ENCODE measurements at places on chromosomes 6 and 20.
A peak's percentile ranks its signal among the peaks of the same experiment; 100 is the strongest.

GRCh38 chr20:49045440-49046086 lies 549 bp upstream of the CSE1L start:
- DNase-seq: no peak

DNA sequence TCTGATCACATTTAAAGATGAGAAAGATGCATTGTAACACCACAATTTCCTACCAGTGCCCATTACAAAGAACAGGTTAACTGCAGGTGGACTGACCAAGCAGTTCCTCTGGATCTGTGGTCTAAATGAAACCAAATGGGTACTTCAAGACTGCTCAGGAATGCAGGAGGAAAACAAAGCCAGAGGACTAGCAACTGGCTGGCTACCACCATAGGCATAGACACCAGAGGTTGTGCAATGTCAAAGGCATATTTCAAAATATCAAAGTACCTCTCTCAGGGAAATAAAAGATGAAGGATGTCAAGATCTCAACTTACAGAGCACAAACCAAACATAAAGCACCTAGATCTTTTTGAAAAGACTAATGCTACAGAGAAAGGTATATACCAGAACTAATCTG lies 65.5 kb downstream of the GMDS start:
- no peak for DNase-seq

- peak; percentile 99 for DNase-seq
These were observed 18.1 kb downstream of the TUBB2B start for GRCh38 chr6:3209114-3210023.

GRCh38 chr20:49825521-49826033 lies 12.9 kb downstream of the SLC9A8 start:
- peak; percentile 58 for DNase-seq

DNA sequence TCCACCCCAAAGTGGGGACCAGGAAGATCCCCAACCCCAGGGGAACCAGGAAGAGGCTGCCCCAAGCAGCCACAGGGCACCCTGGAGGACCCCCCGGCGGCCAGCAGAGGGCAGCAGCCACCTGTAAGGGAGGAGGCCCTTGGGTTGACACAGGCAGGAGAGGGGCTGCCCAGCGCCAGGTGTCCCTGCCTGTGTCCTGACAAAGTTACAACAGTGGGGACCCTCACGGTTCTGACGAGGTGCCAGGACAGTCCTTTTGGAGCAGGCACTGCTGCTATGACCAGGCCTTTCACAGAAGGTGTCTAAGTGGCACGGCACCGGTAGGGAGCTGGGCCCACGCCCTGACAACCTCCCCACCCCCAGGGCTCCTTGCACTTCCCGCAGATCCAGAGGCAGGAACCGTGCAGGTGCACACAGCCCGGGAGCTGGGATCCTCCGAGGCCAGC lies 176.7 kb downstream of the BMP7 start:
- DNase-seq: peak; percentile 19

- DNase-seq: no peak
These were observed 37.8 kb downstream of the PPP1R16B start for GRCh38 chr20:38843346-38843745.

GRCh38 chr20:33460711-33461110 lies 17.1 kb upstream of the SNTA1 start:
- peak; percentile 38 for DNase-seq

GRCh38 chr20:16922834-16923233 lies 174.7 kb downstream of the OTOR start:
- peak; percentile 85 for DNase-seq

GRCh38 chr20:3405139-3405538 lies 2.3 kb downstream of the DNAAF9 start:
- peak; percentile 85 for DNase-seq

DNA sequence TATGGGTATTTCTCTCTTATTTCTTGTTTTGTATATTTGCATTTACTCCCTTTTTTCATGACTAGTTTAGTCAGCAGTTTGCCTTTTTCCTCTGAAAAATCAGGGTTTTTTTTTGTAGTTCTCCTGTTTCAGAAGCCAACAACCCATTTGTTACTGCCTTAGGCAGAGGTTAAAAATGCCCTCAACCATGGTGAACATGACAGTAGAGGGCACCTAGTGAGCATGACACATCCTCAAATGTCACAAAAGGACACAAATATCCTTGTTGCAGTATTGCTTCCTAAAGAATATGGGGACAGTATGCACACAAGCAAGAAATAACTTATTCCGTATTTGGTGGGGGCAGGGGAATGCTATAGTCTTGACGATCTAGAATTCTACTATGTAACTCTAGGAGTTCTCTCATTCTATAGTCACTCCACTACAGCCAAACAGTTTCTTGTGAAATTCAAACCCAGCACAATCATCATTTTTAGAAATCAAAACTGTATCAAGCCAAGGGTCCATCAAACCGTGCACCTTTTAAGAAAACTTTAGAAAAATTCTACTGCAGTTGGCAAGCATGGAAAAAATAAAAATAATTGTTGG lies 47.0 kb downstream of the GOPC start:
- DNase-seq: peak; percentile 28

DNA sequence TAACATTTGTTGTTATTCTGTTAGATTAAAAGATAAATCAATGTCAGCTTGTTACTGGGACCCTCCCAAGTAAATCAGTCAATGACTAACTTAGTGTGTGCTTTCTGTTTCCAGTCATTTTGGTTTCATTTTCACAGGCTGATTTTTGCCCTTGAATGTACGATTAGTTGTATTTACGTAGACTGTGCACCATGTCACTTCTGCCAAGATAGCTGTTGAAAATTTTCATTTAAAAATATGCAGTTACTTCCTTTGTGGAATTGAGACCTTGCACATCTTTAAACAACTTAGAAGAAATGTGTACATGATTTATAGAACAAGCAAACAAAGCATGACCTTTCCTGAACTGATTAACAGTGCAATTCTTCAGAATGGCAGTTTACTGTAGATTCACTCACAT lies 944.8 kb upstream of the CITED2 start:
- DNase-seq: no peak

- peak; percentile 13 for DNase-seq
These were observed 23.3 kb downstream of the NAPB start for GRCh38 chr20:23397961-23398360.

- peak; percentile 65 for DNase-seq
These were observed 69.9 kb downstream of the HACE1 start for GRCh38 chr6:104789770-104790190.

GRCh38 chr6:87944541-87944954 lies 103.1 kb upstream of the SPACA1 start:
- peak; percentile 100 for DNase-seq

- peak; percentile 43 for DNase-seq
These were observed 93.2 kb downstream of the DLGAP4 start for GRCh38 chr20:36399147-36399968.

GRCh38 chr6:15077961-15078360 lies 167.9 kb upstream of the JARID2 start:
- DNase-seq: no peak

DNA sequence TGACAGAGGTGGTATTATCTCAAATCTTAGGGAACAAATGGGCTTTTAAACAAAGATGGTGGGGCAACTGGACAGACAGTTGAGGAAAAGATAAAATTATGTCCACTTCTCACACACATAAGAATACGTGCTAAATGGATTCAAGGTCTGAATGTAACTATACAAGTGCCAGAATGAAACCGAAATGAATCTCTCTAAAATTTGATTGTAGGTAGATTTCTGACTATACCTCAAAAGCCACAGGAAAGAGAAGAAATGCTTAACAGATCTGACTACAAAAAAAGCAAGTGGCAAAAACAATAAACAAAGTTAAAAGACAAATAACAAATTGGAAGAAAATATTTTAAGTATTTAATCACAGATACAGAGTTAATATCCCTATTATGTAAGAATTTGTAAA lies 182.7 kb upstream of the OLIG3 start:
- DNase-seq: no peak

- DNase-seq: no peak
These were observed 114.7 kb downstream of the ERMARD start for GRCh38 chr6:169866140-169866534.

GRCh38 chr6:36769183-36769675 lies 70.0 kb downstream of the CPNE5 start:
- peak; percentile 60 for DNase-seq

GRCh38 chr6:137734875-137735182 lies 132.2 kb upstream of the TNFAIP3 start:
- no peak for DNase-seq

- no peak for DNase-seq
These were observed 46.5 kb downstream of the ADTRP start for GRCh38 chr6:11732036-11732631.

DNA sequence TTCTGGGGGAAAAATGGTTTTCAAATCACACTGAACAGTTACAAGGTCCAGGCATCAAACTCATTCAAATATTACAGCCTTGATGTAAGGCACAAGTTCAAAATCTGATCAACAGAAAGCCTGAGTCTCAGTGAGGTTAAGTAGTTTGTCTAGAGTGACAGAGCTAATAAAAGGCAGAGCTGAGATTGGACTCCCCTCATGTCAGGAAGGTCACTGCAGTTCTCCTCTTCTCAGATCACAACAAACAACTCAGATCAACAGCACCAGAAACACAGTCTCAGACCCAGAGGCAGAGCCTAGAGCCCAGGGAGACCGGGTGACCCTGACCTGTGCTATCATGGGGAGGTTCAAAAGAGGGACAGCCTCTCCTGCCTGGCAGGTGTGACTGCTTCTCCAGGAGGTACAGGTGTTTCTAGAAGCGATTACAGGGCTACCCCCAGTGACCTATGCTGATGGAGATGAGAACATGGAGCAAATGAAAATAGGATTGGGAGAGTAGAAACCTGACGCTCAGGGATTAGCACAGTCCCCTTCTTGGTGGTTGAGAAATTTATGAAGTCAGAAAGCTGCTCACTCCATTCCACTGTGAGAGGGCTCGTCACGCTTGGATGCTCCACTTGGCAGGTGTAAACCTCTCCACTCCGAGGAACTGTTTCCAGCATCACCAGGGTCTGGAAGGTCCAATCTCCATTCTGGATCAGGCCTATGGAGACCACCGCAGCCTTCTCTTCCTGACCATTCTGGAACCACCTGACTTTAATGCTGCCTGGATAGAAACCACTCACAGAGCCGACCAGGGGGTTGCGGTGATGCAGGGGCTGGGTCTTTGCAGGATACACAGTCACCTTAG lies 24.3 kb upstream of the HLA-DRB5 start:
- no peak for DNase-seq

- no peak for DNase-seq
These were observed 112.2 kb upstream of the ARMC2 start for GRCh38 chr6:108736002-108736361.

Data from bronchial epithelial cell (primary cell).